ENCODE measurements at places on chromosomes 13 and 19. TPM values are rescaled to one million over a fixed set of nuclear protein-coding genes. Genes with fewer than 3 reads are reported as not detected.

The HMGB1 gene
- 417 TPM for polyA plus RNA-seq

The SYNGR4 gene
- polyA plus RNA-seq = not detected

The SIAH3 gene
- polyA plus RNA-seq = not detected

The ZNF763 gene
- polyA plus RNA-seq = 1.4 TPM

The IGFL2 gene
- polyA plus RNA-seq = not detected

The SPINT2 gene
- 9.8 TPM for polyA plus RNA-seq

The DIAPH3 gene
- polyA plus RNA-seq = 18.1 TPM

The ZNF234 gene
- polyA plus RNA-seq = 4.7 TPM

The CPB2 gene
- 0.11 TPM for polyA plus RNA-seq

The CD177 gene
- 0.36 TPM for polyA plus RNA-seq

The CEACAM7 gene
- not detected for polyA plus RNA-seq

The SULT2A1 gene
- not detected for polyA plus RNA-seq

The FREM2 gene
- not detected for polyA plus RNA-seq

The KLK2 gene
- polyA plus RNA-seq = not detected

The CD22 gene
- 0.16 TPM for polyA plus RNA-seq

The TIMM50 gene
- 89.4 TPM for polyA plus RNA-seq

The ARL11 gene
- polyA plus RNA-seq = not detected

The TNFSF13B gene
- 0.40 TPM for polyA plus RNA-seq

The CGB3 gene
- polyA plus RNA-seq = 0.76 TPM

The HNRNPUL1 gene
- polyA plus RNA-seq = 105 TPM

The ZNF492 gene
- 0.20 TPM for polyA plus RNA-seq

The PABPC3 gene
- polyA plus RNA-seq = 0.20 TPM

The MAB21L1 gene
- 13.0 TPM for polyA plus RNA-seq

The PRRG2 gene
- polyA plus RNA-seq = 0.13 TPM

The RDH8 gene
- polyA plus RNA-seq = not detected

The PLVAP gene
- not detected for polyA plus RNA-seq

The C19orf85 gene
- polyA plus RNA-seq = not detected

The CRB3 gene
- not detected for polyA plus RNA-seq

The ARHGEF7 gene
- polyA plus RNA-seq = 23.0 TPM

The ATXN8OS gene
- polyA plus RNA-seq = not detected

All from GM23248 (cell line).